ENCODE measurements at places on chromosomes 6 and 20.

GRCh38 chr20:16684416-16684815 lies 45.4 kb upstream of the SNRPB2 start:
- DNase-seq = no peak

DNA sequence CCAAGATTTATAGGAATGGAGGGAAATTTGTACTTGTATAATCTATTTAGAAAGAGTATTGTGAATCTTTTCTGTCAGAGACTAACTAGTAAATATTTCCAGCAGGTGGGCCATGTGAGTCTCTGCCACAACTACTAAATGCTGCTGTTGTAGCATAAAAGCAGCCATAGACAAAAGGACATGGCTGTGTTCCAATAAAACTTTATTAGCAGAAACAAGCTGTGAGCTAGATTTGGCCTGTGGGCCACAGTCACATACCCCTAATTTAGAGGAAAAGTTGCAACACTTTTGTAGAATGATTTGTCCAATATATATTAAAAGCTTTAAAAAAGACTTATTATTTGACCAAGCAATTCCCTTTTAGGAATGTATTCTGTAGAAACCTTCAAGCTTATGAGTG lies 207.2 kb downstream of the LMBRD1 start:
- no peak for DNase-seq

DNA sequence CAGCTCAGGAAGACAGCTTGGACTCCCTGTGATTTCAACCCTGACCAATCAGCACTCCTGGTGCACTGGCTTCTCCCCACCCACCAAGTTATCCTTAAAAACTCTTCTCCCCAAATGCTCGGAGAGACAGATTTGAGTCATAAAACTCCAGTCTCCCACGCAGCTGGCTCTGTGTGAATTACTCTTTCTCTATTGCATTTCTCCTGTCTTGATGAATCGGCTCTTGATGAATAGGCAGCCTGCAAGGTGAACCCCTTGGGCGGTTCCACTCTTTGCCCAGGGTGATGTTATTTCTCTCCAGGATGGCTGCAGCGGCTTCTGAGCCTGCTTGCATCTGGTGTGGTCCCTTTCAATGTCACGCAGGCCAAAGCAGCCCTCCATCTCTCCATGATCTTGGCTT lies 12.4 kb downstream of the SLC52A3 start:
- no peak for DNase-seq

DNA sequence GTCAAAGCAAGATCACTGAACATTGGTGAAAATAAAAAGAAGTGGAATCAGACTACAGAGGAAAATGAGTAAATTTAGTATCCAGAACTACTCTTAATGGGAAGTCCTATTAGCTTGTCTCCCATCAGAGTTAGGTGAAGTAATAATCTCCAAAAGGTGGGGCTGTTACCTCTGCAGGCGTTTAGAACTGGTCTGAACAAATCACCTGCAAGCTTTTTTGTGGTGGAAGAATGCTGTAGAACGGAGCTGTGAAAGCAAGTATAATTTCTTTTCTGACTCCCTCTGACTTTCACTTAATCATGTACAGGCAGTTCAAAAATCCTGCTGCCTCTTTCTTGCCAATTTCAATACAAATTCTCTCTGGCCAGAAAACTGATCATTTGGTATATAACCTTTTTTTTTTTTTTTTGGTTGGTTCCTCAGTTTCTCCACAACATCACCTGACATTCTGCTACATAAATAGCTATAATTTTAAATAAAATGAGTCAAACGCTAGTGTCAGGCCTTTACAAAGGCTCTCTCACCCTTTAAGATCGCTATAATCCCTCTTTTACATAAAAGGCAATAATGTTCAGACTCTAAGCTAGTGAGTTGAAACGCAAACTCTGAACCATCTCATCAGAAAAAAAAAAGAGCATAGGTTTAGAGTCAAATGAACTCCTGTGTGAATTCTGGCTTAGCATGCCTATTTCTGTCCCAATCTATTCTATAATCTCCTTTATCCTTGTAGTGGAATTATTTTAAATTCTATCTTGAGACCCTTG lies 38.8 kb downstream of the CITED2 start:
- no peak for DNase-seq

DNA sequence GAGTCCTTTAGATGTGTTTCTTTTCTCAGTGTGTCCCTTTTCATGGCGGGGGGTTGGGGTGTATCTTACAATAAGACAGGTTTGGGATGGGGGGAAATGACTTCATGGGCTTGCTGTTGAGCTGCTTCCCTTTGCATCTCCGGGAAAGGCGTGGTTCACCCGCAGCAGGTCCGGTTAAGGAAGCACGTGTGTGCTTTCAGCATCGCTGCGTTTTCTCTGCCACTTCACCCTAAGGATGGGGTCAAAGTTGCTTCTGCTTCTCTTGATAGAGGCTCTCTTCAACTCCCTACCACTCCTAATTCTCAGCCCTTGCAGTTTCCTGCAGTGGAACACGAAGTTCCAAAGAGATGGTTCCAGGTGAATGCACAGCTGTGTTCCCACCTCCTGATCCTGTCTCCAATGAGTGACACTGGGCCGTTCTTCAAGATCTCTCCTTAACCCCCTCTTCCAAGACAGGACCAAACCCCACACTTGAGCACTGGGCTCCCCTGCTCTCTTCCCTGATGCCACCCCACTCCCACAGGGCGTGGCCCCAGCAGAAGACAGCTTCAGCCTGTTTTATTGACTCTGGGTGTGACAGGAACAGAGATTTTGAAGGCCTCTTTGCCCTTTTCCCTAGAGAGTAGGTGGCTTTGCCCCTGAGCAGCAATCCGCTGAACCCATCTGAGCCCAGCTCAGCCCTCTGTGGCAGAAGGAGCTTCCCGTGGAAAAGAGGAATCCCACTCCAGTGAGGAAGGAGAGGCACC lies 85.2 kb downstream of the PLEKHG1 start:
- DNase-seq = no peak

GRCh38 chr20:44990425-44990824 lies 24.1 kb downstream of the STK4 start:
- no peak for DNase-seq

DNA sequence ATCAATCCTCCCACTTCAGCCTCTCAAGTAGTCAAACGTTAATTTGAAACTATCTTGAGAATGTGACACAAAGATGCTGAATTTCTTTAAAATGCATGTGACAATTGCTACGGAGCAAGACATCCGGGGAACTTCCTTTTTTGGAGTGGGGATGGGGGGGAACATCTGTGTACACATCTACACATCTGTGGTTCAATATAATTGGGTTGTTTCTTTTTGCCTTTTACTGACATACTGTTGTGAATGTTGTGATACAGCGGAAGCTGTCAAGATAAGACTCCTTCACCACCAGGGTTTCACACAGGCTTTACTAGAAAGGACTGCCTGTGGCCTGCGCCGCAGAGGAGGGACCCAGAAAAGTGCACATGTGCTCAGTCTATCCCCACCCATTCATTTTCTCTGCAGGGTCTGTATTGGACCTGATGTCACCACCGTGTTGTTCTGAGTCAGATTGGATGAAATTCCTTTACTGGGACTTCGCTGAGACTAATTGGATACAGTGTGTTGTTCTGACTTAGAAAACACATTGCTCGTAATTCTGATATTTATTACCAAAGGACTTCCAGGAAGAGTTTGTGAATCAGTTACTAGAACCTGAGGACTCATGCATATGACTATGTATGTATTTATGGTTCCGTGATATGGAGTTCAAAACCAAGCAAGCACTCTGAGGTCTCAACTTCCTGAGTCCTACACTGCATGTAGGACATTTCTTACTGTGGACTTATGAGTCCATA lies 98.7 kb upstream of the SGK1 start:
- peak; percentile 34 for DNase-seq

DNA sequence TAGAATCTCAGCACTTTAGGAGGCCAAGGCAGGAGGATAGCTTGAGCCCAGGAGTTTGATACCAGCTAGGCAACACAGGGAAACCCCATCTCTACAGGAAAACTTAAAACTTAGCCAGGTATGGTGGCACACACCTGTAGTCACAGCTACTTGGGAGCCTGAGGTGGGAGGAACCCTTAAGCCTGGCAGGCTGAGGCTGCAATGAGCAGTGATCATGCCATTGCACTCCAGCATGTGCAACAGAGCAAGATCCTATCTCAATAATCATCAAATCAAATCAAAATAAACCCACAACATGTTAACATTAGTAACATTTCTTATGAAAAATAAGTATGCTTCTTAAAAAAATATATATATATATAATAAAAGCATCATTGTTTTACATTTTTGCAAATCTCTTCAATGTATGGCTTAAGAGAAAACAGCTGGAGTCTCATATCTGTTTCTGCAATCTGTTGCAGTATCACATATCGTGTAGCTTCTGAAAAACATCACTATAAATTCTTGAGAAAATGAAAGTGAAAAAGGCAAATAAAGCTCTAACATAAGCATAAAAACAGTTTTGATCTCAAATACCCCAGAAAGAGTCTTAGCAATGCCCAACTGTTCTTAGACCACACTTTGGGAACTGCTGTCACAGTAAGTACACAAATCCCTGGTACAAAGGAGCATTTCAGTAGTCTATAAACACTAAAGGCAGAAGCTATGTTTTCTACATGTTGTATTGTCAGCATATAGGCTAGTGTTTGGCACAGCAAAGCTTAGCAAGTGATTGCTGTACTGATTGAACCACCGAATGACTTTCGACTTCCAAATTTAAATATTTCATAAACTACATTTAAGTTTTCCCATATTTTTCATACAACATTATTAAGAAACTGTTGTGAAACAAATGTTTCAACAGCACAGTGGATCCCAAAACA lies 8.0 kb downstream of the MMUT start:
- DNase-seq = no peak

DNA sequence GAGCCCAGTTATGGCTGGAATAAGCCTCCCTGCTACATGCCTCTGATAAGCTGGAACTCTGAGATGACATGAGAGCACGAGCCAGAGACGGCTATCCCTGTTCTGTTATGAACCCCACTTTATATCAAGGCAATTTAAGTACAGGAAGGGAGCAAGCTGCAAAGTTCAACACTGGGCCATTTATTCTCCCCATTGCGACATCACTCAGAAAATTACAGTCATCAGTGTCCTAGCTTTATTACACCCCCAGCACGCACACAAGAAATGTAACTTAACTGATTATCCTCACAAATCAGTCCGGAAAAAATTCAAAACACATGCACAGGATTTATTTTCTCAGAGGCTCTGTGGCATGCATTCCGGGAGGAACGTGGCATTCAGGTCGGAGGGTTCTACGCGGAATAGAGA lies 125.3 kb upstream of the SLC2A12 start:
- DNase-seq = no peak
